Nephron progenitor cell (in vitro differentiated cells): ENCODE measurements at places on chromosomes 2 and 18.

DNA sequence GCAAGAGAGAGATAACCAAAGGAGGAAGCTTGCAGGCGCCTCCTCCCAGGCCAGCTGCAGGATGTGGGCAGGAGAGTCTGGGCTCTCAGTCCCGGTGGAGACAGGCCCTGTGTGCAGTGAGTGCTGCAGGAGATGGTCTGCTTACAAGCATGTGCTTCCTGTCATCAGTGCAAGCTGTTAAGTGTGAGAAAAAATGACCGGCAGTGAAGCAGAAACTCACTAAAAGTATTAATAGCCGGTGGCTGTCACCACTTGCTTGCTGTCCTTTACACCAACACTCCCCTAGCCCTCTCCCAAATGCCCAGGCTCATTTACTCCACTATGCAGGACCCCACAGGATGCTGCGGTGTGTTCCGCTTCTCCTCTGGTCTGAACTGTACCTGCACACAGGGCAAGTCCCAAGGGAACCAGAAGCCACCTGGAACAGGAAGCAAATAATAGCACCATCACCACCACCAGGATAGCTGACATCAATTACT, 435.6 kb upstream of the HS6ST1 start:
- DNase-seq: no peak

GRCh38 chr2:130355172-130355577, 681 bp upstream of the PTPN18 start:
- no peak for DNase-seq

DNA sequence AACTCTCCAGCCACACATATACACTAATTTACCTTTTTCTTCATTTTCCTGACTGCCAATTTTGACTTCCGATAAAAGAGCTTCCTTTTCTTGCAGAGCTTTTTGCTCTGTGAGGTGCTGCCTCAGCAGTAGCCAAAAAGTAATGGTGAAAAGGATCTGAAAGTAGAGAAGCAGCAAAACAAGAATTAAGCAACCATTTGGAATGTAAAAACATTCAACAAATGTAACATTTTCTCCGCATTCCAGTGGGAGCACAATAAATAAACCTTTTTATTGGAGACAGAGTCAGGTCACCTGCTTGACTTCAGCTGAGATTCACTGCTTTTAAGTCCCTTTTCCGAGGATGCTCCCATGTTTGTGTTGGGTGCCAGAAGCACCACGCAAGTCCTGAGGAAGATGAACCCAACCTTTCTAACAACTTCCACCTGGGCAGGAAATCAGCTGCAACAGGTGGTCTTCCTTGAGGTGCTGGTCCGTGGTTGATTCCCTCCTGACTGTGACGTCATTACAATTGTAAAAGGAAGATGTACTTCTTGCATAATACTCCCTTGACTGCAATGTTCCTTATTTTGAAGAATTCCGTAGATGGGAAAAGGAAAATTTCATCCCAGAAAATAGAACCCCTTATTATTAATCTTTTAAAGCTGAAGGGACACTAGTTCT, 265.5 kb downstream of the NAPG start:
- no peak for DNase-seq

DNA sequence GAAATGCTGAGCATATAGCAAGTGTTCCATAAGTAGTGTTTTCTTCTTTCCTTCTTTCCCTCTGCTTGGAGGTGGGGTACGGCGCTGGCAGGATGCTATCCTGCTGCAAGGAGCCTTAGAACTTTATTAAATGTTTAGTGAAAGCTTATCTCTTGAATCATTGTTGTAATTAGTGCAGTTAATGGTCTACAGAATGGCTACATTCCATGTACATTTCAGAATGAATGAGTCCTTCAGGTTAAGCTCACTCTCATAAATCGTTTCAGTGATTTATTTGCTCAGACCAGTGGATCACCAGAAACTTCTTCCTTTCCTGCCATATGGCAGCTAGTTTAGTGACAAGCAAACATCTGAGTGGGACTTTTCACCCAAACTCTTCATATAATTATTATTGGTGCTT, 3.3 kb upstream of the YWHAQ start:
- DNase-seq: no peak

DNA sequence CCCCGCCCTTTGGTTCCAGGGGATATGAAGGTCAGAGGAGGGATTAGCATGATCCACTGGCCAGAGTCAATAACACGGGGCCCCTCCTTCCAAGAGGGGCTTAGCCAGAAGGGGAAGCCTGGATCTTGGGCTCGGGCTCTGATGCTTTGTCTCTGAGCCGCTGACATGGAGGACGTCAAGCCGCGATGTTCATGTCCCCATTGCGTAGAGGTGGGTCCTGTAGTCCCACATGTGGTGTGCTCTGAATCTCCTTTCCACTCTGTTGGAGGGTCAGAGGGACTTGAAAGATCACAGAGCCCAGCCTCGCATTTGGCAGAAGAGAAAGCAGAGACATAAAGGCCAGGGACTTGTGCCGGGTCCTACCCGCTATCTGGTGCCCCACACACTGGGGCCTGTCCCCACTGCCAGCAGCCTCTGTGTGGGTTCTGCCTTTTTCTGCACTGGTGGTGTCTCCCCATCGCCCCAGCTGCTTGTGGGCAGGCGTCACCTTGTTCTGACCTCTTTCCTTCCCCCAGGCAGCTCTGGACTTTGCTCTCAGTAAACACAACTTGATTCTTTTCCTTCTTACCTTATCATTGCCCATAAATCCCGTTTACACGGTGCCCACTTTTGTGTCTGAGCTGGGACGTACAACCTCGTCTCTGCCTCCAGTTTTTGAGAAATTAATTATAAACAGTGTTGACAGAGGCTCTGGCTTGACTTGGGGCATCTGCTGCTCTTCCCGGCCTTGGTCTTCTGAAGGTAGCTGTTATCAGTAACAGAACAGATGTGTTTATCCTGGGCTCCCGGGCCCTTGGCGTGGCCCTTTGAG, 48.8 kb downstream of the SH3BP4 start:
- no peak for DNase-seq
